ENCODE measurements at places on chromosomes 4 and X. TPM values are rescaled to one million over a fixed set of nuclear protein-coding genes. Genes with fewer than 3 reads are reported as not detected.

- no peak for DNase-seq
These were observed 343 bp downstream of the DACH2 start for GRCh38 chrX:86148594-86148993.

- DNase-seq: peak; percentile 35
These were observed 4.4 kb upstream of the SMIM14 start for GRCh38 chr4:39642885-39643552.

- DNase-seq: peak; percentile 14
These were observed 56.6 kb downstream of the SPRY1 start for GRCh38 chr4:123453061-123453680.

DNA sequence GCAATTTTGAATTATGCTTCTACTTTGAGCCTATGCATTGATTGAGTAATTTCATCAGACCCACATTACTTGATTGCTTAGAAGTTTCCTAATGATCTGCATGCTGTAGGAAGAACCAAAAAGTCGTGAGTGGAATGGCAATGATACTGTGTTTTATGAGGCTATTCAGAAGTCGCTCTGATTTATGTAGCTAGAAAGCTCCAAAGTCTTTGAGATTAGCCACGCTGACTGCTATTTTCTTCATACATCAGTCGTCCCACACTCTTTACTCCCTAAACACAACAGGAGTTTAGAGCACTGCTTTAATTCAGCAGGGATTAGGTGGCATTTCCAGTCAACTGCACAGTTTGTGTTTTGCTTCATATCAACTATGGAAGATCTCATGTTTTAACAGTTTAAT, 4.1 kb downstream of the GRID2 start:
- no peak for DNase-seq

- DNase-seq: no peak
These were observed 105.9 kb upstream of the SLC7A11 start for GRCh38 chr4:138348055-138348454.

The TMEM35A gene
- total RNA-seq: 14.4 TPM
